ENCODE measurements at places on chromosomes 12 and 14.

DNA sequence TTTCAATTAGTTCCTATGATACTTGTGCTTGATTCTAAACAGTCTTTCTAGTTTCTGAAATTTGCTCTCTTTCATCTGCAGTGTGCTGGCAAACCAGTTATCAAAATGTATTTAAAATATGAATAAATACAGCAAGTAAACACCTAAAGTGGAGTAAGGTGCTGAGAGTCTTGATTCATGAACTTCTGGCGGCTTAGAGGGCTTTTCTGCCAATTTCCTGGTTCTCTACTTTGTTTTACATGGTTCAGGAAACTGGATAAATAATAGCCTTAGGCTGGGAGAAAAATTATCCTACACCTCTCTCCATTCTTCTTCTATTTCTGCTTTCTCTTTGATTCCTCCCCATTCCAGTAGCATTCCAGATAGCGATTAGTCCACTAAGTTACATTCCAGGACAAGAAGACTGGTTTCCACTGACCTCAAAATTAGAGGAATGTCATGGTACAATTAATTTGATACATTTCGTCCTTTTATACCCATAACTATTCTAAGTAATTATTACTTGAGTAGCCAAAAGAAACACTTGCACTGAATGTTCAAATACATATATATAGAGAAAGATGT lies 14.9 kb downstream of the ATP2B1 start:
- no peak for DNase-seq

- DNase-seq, result no peak
Observed at GRCh38 chr14:103319422-103319821, 14.6 kb upstream of the EIF5 start.

DNA sequence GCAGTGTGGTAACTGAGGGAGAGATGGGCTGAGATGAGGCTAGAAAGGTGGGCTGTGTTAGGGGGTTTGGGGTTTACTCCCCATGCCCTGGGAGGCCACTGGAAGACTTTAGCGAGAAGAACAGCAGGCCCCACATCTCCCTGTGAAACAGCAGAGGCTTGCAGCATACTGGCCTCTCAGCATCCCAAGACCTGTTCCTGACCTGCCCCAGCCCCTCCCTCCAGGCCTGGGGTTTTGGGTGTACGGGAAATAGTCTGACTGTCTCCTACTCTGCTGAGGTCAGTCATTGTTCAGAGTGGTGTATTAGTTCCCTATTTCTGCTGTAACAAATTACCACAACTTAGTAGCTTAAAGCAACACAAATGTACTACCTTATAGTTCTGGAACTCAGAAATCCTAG lies 103.5 kb upstream of the HIF1A start:
- no peak for DNase-seq

- no peak for DNase-seq
Observed at GRCh38 chr14:34965912-34966311, 16.9 kb upstream of the SRP54 start.

DNA sequence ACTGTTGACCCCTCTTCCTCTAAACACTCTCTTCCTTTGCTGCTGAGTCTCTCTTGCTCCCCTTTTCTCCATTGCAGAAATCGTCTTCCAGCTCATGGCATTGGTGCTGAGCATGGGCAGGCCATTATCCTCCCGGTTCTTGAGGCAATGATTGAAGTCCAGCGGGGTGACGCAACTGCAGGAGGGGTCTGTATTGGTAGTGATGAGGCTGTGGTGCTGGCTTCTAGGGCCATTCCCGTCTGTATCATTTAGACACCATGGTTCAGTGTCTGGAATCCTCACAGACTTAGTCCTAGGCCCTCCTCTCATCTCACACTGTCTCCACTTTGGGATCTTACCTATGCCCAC lies 720 bp upstream of the SLC22A17 start:
- no peak for DNase-seq

Data from A172 (cell line).